ENCODE measurements at places on chromosomes 12 and 14.

GRCh38 chr14:50045039-50045711 lies 71.2 kb downstream of the VCPKMT start:
- DNase-seq = no peak

DNA sequence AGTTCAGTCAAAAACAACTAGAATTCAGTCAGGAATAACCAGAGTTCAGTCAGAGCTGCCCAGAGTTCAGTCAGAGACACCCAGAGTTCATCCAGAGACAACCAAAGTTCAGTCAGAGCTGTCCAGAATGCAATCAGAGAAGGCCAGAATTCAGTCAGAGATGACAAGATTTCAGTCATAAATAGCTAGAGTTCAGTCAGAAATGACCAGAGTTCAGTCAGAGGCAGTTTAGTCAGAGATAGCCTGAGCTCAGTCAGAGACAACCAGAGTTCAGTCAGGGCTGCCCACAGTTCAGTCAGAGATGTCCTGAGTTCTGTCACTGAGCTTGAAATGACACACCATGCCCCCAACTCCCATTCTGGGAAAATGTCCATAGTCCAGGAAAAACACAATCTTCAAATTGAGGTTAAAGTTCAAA lies 1102.8 kb downstream of the BCL11B start:
- DNase-seq = no peak

DNA sequence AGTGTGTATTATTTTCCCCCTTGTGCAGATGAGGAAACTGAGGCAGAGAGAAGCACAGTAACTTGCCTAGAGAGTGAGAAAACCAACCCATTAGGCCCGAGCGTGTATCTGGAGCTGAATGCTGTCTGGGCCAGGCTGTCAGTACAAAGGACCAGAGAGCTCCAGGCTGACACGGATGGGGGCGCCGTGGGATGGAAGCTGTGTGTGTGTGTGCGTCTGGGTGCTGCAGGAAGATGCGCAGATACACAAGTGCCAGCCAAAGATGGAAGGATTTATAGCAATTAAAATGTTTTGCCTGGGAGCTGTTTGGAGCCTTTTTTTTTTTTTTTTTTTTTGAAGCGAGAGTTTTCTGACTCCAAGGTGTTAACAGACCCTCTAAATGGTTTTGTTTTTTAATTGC lies 53.7 kb upstream of the GPATCH2L start:
- DNase-seq = no peak

- DNase-seq = no peak
Observed at GRCh38 chr12:57552835-57553313, 3.0 kb downstream of the KIF5A start.

- no peak for DNase-seq
Observed at GRCh38 chr14:89504602-89505313, 87.7 kb upstream of the FOXN3 start.

GRCh38 chr14:96811265-96811664 lies 14.1 kb downstream of the VRK1 start:
- no peak for DNase-seq

GRCh38 chr12:117212563-117213190 lies 22.4 kb upstream of the FBXO21 start:
- peak; percentile 70 for DNase-seq

DNA sequence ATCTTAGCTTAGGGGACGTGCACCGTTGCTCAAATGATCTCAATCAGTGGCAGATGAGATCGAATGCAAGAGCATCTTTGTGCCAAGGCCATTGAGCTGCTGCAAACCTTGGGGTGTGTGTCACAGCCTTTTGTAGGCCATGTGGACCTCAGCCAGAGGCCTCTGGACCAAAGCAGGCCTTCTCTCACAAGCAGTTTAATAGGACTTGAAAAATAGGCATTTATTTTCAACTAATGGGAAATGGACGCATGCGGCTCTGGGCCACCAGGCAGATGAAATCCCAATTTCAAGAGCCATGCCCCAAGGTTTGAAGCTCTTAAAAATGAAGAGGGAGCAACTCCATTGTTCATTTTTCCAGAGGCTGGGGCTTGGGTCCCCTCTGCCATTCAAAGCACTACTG lies 87.3 kb downstream of the TTC7B start:
- DNase-seq = no peak

- no peak for DNase-seq
Observed at GRCh38 chr14:99250636-99251208, 21.3 kb downstream of the BCL11B start.

- DNase-seq = no peak
Observed at GRCh38 chr14:74486164-74486563, 6.9 kb downstream of the NPC2 start.
